Hepatocyte (in vitro differentiated cells): ENCODE measurements at places on chromosomes 2 and 18. TPM values are rescaled to one million over a fixed set of nuclear protein-coding genes. Genes with fewer than 3 reads are reported as not detected.

DNA sequence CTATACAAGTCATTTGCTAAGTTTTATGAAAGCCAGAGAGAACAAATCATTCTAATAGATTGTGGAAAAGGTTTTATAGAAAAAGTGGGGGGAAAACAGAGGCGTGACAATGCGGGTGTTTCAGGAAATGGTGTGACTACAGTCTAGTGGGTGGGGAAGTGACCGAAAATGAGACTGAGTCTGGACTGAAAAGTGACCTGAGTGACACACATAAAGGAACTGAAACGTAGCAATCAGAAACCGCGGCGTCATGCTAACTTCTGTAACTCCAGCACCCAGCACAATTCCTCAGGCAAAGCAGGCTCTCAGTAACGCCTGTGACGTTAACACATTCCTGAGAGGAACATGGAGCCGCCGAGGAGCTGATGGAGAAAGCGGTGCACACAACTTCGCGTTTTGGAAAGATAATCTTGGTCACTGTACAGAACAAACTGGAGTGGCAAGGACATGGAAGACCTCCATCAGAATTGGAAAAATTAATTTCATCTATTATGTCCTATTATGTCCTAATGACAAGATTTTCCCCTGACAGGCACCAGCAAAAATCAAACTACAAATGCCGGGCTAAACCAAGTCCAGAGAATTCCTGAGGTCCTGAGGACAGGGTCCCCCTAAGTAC, 1.4 kb upstream of the CD226 start:
- no peak overlapping the region for H3K27ac ChIP-seq
- no peaks in the 10 kb centered on the region for H3K36me3 ChIP-seq
- no peaks in the 10 kb centered on the region for H3K4me1 ChIP-seq
- H3K27me3 ChIP-seq, result no peaks in the 10 kb centered on the region
- no peak for DNase-seq
- H3K4me3 ChIP-seq, result no peak overlapping the region

DNA sequence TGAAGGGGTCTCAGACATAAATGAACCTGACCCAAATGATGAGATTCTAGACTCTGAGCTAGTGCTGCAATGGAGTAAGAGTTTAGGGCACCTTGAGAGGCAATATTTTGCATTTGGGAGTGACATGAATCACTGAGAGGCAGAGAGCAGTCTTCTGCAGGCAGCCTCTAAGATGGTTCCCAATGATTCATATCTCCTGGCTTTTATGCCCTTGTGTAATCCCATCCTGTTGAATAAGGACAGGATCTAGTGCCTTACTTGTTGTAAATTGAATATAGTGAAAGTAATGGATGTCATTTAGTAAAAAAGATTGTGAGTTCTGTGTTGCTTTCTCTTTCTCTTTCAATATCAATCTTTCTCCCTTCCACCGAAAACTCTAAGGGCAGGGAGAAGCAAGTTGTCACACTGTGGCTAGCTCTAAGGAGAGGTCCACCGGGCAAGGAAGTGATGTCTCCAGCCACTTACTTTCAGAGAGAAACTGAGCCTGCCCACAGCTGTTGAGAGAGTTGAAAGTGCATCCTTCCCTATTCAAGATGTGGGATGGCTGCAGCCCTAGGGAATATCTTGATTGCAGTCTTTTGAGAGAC, 144.7 kb downstream of the TRIB2 start:
- no peaks in the 10 kb centered on the region for H3K27me3 ChIP-seq
- H3K36me3 ChIP-seq, result no peaks in the 10 kb centered on the region
- no peak overlapping the region for H3K27ac ChIP-seq
- H3K4me1 ChIP-seq, result no peaks in the 10 kb centered on the region

Gene DPYSL5
- 0.21 and 0.99 TPM in 2 replicates for polyA plus RNA-seq

Gene ELOA2
- 0.31 TPM in 1 of 2 replicates, not detected in the other for polyA plus RNA-seq
